Tibial artery (tissue), 4 donors: ENCODE measurements at places on chromosomes 3 and 15.

DNA sequence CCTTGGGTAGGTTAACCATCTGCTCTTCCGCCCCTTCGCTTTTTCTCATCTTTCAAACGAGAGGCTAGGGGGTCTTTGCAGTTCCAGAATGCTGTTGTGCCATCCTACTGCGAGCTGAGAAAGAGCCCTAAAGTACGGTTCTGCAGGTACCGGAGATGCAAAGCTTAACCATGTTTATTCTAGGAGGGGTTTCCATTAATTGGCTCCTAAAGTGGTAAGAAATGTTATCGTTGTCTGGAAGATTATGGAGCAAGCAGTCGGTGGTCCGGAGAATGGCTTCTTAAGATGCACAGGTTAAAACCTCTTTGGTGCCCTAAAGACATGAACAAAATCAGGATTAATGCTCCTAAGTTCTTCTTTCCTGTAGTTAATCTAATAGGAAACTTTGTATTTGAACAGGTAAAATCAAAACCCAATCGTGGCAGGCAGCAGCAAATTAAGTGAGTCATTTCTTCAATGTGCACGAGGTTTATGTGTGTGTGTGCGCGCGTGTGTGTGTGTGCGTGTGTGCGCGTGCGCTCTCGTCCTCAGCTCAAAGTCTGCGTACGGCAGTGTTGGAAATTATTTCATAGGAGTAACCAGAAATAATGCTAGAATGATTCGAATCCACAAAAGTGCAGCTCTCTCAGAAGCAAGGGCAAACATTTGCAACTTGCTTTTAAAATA is 772 bp downstream of the FAM81A start:
- no peak for DNase-seq

DNA sequence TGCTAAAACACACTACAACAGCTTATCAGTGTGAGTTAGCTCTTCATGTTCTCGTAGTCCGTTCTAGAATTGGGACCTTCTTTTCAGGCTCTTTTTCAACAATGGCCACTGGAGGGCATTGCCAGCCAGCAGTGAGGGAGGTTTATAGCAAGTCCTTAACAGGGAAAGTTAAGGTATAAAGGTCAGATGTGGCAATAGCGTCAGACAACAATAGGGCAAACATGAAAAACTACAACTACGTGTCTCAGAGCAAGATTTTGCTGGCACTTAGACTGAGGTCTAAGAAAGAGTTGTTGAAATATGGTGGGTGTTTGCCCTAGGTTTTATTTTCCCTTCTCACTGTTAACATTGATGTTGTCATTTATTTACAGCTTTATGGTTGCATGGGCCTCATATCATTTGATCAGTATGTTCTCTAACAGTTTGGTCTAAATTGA is 161.4 kb downstream of the GMNC start:
- DNase-seq, result no peak

DNA sequence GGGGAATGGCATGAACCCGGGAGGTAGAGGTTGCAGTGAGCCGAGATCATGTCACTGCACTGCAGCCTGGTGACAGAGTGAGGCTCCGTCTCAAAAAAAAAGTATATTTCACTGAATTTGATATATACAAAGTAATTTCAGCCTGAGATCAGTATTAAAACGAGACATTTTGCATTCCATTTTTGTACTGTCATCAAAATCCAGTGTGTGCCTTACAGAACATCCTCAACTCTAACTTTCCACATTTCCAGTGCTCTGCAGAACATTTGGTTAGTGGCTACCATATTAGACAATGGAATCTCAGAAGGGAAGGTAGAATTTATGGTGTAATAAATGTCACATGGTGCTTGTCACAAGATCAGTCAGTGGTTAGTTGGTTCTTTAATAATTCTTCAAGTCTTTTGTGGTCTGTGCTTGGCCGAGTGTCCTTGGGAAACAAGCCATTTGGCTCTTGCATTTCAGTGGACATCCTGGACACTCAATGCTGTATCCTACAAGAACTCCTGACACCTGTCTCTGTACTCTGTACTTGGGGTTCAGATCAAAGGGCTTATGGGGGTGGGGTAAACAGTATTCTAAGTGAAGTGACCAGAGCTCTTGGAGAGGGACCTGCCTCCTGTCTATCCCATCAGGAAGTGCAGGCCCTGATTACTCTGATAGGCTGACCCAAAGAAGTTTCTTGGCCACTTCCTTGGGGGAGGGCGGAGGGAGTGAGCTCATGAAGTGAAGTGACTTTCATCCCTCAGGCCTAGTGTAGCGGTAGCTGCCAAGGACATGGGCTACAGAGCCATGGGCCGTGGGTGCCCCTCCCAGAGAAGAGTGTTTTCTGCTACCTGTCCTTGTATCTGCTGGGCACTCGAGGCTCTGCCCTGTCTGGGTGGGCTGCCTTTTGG is 3.7 kb downstream of the ACVR2B start:
- DNase-seq, result no peak

DNA sequence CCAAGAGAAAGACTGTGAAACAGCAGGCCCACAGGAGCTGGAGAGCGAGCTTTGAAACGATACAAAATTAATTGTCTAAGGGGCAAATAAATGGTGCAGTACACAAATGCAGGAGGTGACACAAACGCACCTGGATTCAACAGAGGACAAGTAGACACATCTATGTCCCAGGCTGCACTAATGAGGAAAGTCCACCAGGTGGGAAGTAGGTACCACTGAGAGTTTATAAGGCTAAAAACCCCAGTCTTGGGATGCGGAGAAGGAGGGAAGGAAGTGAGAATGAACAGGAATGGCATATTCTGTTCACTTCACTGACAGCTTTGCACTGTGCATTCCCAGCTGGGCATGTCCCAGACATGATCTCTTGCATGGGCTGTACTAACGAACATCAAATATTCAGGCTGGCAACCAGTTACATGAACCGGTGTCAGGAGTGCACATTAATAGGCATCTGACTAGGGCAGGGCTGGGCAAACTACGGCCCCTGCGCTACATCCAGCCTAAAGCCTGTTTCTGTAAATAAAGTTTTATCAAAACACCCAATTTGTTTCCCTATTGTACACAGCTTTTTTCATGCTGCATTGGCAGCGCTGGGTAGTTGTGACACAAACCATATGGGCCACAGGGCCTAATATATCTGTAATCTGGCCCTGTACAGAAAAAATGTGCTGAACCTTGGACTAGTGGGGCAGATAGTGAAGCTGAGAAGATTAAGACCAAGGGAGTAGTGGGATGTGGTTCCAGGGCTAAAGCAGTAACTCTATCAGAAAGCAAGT is 107.0 kb downstream of the IGF2BP2 start:
- DNase-seq, result no peak

- no peak for DNase-seq
Measured at GRCh38 chr15:60799885-60800284, 320.9 kb upstream of the ICE2 start.

- DNase-seq, result no peak
Measured at GRCh38 chr15:92168066-92168683, 225.5 kb upstream of the ST8SIA2 start.

DNA sequence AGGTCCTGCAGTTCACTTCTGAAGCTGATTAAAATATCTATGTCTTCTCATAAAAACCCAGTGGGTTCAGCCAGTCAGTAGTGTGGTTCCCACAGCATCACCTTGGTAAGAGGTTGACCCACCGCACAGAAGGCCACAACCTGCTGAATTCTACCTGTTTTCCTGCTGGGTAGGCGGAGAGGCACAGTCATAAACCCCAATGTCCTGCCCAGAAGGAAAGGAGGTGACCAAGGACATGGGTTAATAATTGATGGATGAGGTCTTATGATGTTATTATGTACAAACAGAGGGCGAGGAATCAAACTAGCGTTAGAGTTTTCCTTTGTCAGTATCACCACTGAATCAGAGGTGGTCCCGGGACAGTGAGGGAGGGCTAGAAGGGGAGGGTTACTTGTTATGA is 27.8 kb downstream of the CA12 start:
- DNase-seq, result no peak

DNA sequence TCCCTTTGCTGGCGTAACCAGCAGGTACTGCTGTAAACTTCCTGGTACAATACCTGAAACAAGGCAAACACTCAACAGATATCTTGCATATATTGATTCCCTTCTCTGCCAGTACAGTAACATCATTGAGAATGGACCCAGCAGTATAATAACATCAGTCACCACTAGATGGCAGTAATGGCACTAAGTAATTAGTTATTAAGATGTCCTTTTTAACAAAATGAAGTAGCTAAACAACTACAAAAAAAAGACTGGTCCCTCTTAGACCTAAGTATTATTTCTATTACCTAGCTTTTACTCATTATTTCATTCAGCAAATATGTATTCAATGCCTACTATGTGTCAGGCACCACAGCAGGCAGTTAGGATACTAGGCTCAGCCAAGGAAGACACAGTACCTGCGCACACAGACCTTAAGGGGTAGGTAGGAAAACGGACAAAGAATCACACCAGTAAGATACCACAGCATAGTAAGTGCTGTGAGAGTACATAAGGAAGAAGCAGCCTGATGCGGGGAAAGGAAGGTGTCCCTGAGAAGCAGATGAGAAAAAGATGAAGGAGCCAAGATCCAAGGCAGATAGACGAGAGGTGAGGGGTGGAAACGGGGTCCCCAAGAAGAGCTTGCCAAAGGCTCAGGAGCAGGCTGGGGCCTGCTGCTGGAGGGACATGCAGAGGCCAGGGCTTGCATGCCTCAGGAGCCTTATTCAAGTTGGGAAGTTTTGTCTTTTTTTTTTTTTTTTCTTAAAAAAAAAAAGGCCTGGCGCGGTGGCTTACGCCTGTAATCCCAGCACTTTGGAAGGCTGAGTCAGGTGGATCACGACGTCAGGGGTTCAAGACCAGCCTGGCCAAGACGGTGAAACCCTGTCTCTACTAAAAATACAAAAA is 102.7 kb upstream of the CHD2 start:
- DNase-seq, result no peak

- no peak for DNase-seq
Measured at GRCh38 chr3:162525771-162526170, 1029.2 kb downstream of the OTOL1 start.

DNA sequence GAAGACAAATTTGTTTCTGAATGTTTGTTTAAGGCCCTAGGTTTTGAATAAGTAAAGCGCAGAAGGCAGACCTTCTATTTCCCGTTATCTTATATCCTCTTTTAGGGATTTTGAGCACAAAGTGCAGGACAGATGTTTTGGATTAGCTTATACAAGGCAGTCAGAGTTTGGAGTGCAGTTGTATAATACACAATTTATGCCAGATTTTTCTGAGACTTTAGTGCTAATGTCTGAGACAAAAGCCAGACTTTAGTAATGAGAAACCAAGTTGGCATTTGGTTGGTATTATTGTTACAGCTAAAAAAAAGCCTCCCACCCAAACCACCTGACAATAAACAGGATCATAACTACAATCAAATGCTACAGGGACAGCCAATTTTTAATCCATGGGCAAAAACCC is 309.9 kb upstream of the SATB1 start:
- no peak for DNase-seq

DNA sequence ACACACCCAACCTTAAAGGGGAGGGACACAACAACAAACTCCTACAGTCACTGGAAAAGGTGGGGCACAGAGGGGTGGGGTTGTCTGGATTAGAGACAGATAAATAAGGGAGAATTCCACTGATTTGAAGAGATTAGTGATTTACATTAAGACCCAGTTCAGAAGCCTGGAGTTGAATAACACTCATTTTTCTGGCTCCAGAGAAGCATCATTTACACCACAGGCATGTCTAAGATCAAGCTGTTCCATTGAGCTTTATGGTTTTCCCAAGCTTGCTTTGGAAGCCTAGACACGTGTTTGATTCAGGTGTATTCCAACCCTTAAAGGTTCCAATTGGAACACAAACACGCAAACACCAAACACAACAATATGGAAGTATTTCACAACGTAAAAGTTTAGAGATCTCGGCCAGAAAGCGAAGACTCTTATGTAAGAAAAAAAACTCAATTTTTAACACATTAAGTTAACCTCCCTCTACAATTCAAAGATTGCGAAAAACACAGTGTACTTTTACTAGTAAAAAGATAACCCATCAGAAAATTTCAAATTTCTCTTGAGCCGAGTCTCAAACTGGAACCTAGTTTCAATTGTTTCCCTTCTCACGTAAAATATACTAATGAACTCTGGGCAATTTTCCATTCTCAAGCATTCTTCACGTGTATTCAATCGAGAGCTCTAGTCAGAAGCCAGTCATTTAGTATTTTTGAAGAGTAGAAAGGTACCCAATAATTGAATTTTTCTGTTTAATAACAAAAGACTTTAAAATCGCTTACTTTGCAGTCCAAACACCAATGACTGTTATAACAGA is 2.1 kb downstream of the TRA2B start:
- DNase-seq, result no peak

- DNase-seq, result no peak
Measured at GRCh38 chr3:77412584-77412983, 372.7 kb downstream of the ROBO2 start.

DNA sequence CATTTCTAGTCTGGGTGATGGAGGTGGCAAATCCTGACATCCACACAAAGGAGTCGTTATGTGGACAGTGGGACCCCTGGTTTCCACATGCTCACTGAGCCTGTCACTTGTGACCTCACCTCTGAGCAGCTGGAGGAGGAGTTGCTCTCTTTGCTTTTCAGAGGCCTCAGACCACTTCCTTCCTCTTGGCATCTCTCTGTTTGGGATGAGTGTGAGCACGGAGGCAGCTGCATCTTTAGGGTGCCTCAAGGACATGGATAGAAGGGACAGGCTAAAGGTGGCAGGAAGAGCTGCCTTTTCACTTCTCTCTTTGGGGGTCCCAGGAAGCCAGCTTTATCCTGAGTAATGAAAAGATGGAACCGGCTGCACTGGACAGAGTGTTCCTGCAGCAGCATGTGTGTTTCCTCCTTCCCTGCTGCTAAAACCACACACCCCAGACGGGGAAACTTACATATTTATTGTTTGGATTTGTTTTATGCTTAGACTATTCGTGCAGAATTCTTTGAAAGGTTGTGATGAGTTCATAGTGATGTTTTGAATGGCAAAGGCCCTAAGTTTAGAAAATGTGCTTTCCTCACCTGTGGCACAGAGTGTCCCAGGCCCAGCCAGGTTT is 31.8 kb downstream of the GPR171 start:
- no peak for DNase-seq

- DNase-seq, result no peak
Measured at GRCh38 chr15:93861413-93861812, 369.9 kb upstream of the MCTP2 start.

DNA sequence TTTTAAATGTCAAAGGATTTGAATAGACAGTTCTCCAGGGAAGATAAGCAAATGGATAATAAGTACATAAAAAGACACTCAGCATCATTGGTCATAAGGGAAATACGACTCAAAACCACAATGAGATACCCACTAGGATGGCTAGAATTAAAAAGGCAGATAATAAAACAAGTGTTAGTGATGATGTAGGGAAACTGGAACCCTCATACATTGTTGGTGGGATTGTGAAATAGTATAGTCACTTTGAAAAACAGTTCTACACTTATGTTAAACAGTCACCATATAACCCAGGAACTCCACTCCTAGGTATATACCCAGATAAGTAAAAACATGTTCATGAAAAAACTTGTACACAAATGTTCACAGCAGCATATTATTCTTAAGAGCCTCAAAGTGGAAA is 72.5 kb downstream of the GPR156 start:
- DNase-seq, result no peak

DNA sequence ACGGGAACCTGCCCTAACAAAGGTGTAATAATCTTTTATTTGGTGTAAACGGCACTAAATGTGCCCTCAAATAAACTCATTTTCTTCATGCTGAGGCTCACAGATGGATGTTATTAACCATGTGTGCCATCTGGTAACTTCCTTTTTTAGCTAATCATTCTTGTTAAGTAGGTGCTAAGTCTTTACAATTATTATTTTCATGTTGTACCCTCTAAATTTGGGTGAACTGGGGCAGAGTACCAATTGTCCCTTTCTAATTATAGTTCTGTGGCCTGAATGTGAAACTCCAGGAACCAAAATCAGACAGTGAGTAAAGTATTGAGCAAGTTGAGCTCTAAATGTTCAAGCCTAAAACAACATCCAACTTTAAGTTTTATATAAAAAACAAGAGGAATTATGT is 220.7 kb upstream of the CADM2 start:
- DNase-seq, result no peak
